ENCODE measurements at places on chromosomes 3 and 15.
A peak's percentile ranks its signal among the peaks of the same experiment; 100 is the strongest.

- DNase-seq: no peak
Observed at GRCh38 chr15:36599620-36600433, 20.4 kb downstream of the CDIN1 start.

DNA sequence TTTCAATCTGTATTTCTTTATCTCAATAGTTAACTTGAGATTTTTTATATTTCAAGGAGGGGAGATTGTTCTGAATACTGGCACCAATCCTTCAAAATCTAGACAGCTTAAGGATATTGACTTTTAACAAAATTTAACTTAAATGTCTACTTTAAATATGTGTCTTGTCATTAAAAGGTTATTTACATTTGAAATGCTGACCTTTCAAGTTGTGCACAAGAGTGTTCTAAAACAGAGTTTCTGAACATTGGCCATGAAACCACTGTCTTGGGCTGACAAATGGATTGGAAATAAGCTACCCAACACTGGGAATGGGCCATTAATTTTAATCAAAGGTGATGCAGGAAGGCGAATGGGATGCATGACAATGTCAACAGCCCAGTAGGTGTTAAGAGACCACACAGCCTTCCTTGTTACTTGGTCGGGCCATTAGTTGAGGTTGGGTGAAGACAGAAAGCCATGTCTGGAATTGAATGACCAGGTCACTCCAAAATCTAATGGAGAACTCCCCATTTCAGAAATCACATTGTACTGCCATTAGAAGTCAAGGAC is 128.5 kb downstream of the CDIN1 start:
- no peak for DNase-seq

DNA sequence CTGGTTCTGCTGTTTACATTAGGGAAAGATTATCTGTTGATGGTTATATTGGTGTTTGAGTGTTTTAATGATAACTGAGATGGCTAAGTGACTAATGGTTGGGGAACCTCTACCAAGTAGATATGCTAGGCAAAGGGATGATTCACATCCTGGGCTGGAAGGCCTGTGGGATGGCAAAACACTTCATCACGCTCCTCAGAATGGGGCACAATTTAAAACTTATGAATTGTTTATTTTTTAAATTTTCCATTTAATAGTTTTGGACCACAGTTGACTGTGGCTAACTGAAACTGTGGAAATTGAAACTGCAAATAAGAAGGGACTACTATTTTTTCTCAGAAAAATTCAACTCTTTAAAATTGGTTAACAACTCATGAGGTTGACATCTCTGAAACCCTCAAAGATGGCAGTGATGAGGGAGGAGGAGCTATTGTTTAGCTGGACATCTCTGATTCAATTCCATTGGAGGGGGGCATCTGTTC is 100.5 kb upstream of the ZBED2 start:
- peak; percentile 75 for DNase-seq

- DNase-seq: no peak
Observed at GRCh38 chr3:160435747-160436146, 13.8 kb downstream of the TRIM59 start.

GRCh38 chr3:4531478-4532025 is 38.4 kb downstream of the ITPR1 start:
- DNase-seq: no peak

DNA sequence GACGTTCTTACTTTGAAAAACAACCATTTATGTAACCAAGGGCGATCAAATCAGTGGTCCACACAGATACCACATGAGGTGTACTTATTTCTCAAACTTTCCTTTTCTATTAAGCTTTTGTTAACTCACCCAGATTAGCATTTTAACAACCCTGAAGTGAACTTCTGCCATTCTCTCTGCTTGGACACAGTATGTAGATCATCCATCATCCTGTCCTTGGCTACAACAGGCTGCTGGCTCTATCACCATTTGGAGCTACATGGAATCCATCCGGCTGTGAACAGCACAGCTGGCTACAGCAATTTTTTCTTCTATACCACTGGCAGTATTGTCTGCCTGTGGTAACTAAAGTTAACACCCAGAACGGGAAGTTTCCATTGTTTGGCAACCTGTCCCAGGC is 4.4 kb downstream of the SEMA6D start:
- DNase-seq: no peak

- DNase-seq: no peak
Observed at GRCh38 chr3:49013738-49014660, 4.4 kb downstream of the DALRD3 start.

DNA sequence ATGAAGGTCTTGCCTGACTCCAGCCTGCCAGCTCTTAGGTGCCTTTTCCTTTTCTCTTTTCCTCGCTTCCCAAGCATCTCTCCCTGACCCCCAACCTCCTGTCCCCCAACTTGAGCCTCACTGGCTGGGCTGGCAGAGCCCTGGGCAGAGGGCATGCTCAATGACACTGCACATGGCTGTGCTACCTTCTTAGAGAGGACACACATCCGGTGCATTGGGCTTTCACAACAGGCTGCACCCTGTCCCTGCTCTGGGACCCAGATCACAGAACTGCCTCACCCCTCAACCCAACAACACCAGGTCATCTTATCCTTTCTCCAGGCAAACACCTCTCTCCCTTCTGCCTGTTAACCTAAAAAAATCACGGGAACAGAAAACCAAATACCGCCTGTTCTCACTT is 7.5 kb upstream of the ANKDD1A start:
- DNase-seq: no peak

GRCh38 chr3:108818404-108818803 is 4.2 kb upstream of the TRAT1 start:
- DNase-seq: no peak

GRCh38 chr3:26484140-26484539 is 138.4 kb upstream of the LRRC3B start:
- no peak for DNase-seq

DNA sequence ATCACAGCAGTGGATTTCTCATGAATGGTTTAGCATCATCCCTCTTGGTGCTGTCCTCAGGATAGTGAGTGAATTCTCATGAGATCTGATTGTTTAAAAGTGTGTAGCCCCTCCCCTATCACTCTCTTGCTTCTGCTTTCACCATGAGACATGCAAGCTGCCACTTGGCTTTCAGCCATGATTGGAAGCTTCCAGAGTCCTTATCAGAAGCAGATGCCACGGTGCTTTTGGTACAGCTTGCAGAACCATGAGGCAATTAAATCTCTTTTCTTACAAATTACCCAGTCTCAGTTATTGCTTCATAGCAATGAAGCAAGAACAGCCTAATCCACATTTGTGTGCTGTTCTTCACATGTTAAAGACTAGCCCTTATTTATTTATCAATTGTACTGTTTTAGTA is 495.2 kb upstream of the EPHA6 start:
- DNase-seq: no peak

GRCh38 chr3:39264053-39264452 is 15.8 kb downstream of the CX3CR1 start:
- no peak for DNase-seq

DNA sequence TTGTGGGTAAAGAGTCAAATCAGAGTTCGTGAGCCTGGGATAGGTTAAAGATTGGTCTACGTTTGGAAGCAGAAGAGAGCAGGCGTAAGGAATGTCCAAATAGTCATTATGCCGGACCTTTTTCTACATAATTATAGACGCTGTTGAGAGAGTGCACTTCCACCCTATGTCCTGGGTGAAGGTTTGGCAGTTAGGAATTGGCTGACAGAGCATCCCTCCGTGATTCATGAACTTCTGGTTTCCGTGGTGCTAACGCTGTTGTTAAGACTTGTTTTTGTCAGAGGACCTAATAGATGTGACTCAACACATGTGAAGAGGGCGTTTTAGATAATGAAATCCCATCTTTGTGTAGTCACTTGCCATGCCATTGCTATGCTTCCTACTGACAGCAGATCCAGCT is 1.1 kb downstream of the EAF1 start:
- no peak for DNase-seq

GRCh38 chr3:117997201-117998049 is 1037.2 kb downstream of the IGSF11 start:
- peak; percentile 25 for DNase-seq

- DNase-seq: no peak
Observed at GRCh38 chr15:57866149-57866736, 159.7 kb downstream of the POLR2M start.

DNA sequence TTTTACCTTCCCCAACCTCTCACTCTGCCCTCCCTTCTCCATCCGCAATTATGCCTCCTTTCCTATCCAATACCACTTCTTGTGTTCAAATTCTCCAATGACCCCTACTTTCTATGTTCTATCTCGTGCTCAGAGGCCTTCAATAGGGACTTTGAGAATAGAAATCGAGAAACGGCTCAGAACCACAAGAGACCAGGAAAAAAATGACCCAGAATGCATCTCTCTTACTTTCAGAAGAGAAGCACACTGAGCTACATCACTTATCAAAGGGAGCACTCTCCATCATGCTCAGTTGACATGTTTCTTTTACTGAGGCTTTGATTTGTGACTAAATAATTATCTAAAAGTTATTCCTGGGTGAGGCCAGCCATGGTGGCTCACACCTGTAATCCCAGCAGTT is 162.4 kb upstream of the PRICKLE2 start:
- DNase-seq: no peak

DNA sequence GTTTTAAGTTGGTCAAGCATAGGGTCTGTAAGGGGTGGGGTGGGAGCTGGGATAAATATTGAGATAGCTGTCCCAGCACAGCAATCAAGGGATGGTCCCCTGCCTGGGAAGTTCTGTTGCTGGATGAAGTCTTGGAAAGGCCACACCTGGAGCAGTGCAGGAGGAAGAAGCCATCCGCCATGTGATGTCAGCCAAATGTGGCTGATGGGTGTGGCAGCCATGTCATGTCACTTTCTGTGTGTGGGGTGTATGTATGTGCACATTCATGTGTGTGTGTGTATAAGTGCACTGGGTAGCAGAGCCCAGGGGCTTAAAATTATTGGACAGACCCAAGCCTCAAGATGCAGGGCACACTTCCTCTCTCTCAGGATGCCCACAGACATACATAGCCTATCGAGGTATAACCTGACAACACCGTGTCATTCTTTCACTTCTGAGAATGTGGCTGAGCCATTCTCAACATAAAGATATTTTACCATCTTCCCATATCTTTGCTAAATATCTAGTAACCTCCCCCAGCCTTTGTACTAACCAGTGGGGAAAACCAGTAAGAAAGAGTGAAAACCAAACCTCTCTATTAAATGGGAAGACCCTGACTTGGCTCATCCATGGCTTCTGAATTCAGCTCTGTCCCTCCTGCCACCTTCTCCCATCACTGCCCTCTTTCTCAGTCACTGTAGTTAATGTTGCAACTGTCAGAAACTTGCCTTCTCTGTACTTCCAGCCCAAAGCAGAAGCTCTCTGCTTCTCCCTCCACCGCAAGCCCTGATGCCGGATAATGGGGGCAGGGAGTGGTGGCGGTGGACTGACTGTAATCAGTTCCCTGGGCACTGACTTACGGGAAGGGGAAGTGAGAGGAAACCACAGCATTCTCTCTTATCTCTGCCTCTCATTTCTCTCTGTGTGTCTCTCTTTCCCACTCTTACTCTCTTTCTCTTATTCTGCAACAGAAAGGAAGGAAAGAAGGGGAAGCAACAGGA is 11.2 kb downstream of the TNFSF10 start:
- DNase-seq: no peak

DNA sequence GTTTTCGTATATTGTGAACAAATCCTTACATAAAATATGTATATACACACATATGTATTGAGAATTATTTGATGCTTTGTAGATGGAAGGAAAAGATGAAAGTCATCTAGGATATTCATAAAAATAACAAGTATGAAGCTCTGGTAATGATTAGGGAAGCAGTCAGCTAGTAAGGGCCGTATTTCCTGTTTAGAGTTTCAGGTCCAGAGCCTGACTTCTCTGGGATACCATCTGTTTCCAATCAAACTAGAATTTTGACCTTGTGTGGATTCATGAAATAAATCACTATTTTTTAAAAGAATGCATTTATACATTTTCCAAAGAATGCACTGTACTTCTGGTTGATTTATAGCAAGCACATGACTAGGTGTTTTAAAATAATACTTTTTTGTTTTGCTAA is 156.1 kb upstream of the CGNL1 start:
- peak; percentile 75 for DNase-seq

All from HFF-Myc (cell line).